ENCODE measurements at places on chromosomes 4 and X. TPM values are rescaled to one million over a fixed set of nuclear protein-coding genes. Genes with fewer than 3 reads are reported as not detected.

The GAGE12F gene
- total RNA-seq, result not detected

The ADGRL3 gene
- not detected for total RNA-seq

The TCEAL5 gene
- not detected for total RNA-seq

The TRO gene
- 18.3 TPM for total RNA-seq

The NHSL2 gene
- total RNA-seq, result 0.45 TPM

The NDNF gene
- not detected for total RNA-seq

The IL13RA2 gene
- 2.3 TPM for total RNA-seq

The CT47B1 gene
- total RNA-seq, result not detected

The GAGE1 gene
- total RNA-seq, result not detected

The GLRB gene
- total RNA-seq, result 4.5 TPM

The C4orf51 gene
- not detected for total RNA-seq

The SNCA gene
- total RNA-seq, result 0.23 TPM

The GSX2 gene
- not detected for total RNA-seq

The APLN gene
- 0.83 TPM for total RNA-seq

The MAGEA6 gene
- not detected for total RNA-seq

The NXF2B gene
- total RNA-seq, result not detected

The FMR1NB gene
- total RNA-seq, result not detected

The ADD1 gene
- total RNA-seq, result 146 TPM

The ETDB gene
- not detected for total RNA-seq

The ARMCX6 gene
- 38.6 TPM for total RNA-seq

The CLOCK gene
- total RNA-seq, result 11.2 TPM

The ZNF732 gene
- 0.30 TPM for total RNA-seq

The PAQR3 gene
- total RNA-seq, result 14.6 TPM

The RAI2 gene
- not detected for total RNA-seq

The ADH1C gene
- 0.08 TPM for total RNA-seq

The DDX53 gene
- not detected for total RNA-seq

The NAA11 gene
- total RNA-seq, result not detected

The RBM46 gene
- total RNA-seq, result not detected

The DMRTC1B gene
- not detected for total RNA-seq

The METAP1 gene
- total RNA-seq, result 146 TPM

The SSX4 gene
- total RNA-seq, result not detected

The TMEM150C gene
- total RNA-seq, result 1.5 TPM

The ASMT gene
- not detected for total RNA-seq

The PPP1R3F gene
- total RNA-seq, result 4.4 TPM

The SGMS2 gene
- 83.4 TPM for total RNA-seq

The CDX4 gene
- total RNA-seq, result not detected

The KCNIP4 gene
- total RNA-seq, result not detected

The MBNL3 gene
- total RNA-seq, result 0.53 TPM

The SAGE1 gene
- not detected for total RNA-seq
